ENCODE measurements at places on chromosomes 4 and X. TPM values are rescaled to one million over a fixed set of nuclear protein-coding genes. Genes with fewer than 3 reads are reported as not detected.

- no peak for DNase-seq
These were observed 8.4 kb upstream of the VSIG1 start for GRCh38 chrX:108036298-108036973.

GRCh38 chrX:38018766-38019425 is 12.5 kb downstream of the SYTL5 start:
- DNase-seq = no peak

GRCh38 chr4:123449780-123450179 is 53.2 kb downstream of the SPRY1 start:
- no peak for DNase-seq

Gene ZNF518B
- 21.4 TPM for total RNA-seq

Gene GYPB
- total RNA-seq = not detected

Gene STPG2
- total RNA-seq = 1.1 TPM

- no peak for DNase-seq
These were observed 70.7 kb downstream of the ARHGEF38 start for GRCh38 chr4:105623099-105623498.

Gene ITM2A
- total RNA-seq = 58.5 TPM

DNA sequence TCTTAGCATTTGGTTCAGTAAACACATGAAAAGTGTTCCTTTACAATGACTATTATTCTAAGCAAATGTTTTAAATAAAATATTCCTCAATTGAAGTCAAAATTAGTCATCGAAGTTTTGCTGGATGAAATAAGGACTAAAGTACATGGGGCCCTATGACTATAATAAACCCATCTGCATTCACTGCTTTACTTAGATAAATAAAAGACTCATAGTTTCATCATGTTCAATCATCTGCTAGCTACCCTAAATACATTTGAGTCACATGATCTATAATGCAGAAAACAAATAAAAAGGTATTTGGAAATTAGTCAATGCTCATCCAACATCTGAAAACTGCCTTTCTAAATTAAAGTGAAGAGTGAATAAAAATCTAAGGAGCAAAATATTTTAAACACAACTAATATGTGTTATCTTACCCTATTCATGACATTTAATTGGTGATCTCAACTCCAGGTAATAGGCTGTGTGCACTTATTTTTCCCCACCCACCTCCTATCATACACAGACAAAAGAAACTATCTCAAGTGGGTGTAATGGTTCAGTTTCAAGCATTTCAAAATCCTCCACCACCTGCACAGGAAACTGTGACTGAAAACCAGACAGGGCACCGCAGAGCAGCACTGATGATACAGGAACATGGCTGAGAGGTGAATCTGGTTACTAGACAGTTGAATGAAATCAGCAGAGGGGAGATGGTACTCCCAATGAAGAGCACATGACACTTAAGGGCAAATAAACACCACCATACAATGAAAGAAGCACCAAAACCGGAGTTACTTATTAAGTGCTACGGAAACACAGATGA is 78.6 kb downstream of the CAMK2D start:
- no peak for DNase-seq

Gene FAM184B
- 0.24 TPM for total RNA-seq

Gene SHROOM4
- total RNA-seq = 33.2 TPM

Gene NPY2R
- total RNA-seq = 0.27 TPM

Gene HHIP
- 172 TPM for total RNA-seq

All from lower lobe of right lung (tissue), 2 donors.